Esophagus squamous epithelium (tissue), 5 donors: ENCODE measurements at places on chromosomes 4 and X. TPM values are rescaled to one million over a fixed set of nuclear protein-coding genes. Genes with fewer than 3 reads are reported as not detected.

DNA sequence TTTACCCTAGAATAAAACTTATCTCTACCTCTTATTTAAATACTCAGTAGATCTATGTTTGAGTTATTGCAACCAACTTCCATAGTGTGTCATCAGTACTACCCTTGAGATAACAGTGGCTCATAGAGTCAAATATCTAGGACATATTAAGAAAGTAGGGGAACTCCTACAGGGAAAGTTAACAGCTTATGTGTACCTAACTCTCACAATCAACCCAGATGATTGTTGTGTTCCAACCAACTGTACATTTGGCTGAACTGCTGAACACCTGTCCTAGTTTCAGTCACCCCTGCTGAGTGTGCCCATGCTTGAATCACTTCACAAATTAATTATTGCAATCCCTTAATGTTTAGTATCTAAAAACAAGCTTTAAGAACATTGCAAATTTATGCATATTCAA, 244.2 kb upstream of the GRID2 start:
- no peak for DNase-seq

DNA sequence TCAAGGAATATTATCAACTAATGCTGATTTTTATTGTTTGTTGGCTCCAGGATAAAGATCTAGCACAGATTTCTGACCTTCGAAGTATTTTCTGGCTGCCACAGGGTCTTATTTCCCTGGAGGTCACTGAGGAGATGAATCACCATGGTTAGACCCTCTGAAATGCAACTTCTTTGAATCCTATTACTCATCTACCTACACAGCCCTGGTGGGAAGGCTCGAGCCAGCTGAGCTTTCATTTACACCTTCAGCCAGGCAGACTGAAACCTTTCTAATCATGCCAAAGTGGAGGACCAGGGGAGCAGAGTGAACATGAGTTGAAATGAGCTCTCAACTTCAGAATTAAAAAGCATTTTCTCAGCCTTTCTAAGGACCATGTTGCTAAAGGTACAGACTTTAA, 130.5 kb downstream of the SMIM20 start:
- no peak for DNase-seq

DNA sequence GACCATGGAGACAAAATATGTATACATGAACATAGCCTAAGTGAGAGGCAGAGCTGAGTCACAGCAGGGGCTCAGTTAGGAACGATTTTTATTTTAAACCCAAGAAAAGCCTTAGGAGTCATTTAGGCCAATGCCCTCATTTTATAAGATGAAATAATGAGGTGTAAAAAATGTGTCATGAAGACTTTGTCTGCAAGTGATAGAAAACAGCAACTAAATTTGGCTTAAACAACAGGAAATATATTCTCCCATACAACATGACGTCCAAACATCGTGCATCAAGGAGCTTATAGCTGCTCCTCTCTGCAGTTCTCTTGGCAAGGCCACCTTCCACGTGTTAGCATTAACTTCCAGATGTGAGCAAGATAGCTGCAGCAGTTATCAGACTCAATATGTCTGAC, 16.8 kb downstream of the SCFD2 start:
- DNase-seq, result no peak

GRCh38 chr4:76459291-76459723, 24.3 kb downstream of the SHROOM3 start:
- DNase-seq, result no peak

The SFRP2 gene
- 104 TPM for total RNA-seq

The SSX4B gene
- total RNA-seq, result not detected

The HSD17B10 gene
- 122 TPM for total RNA-seq
